ENCODE measurements at places on chromosomes 2 and 18. TPM values are rescaled to one million over a fixed set of nuclear protein-coding genes. Genes with fewer than 3 reads are reported as not detected.

Gene PIGN
- total RNA-seq = 32.9 TPM

Gene SERPINB5
- total RNA-seq = not detected

Gene SERPINB4
- not detected for total RNA-seq

DNA sequence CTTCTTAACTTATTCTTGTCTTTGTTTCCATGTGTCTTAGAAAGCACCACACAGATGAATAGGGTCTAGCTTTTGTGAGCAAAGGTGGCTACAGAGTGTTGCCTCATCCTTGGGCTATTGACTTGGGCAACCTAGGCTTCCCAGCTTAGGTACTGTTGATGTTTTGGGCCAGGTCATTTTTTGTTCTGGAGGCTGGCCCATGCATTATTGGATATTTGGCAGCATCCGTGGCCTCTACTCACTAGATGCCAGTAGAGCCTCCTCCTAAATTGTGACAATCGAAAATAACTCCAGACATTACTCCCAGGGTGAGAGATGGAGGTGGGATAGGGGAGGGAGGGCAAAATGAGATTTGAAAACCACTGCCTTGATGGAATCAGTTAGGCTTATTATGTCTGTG is 127.3 kb upstream of the EPC2 start:
- DNase-seq = no peak

- no peak for DNase-seq
Measured at GRCh38 chr2:73373344-73373743, 12.3 kb upstream of the ALMS1 start.

- peak; percentile 86 for DNase-seq
Measured at GRCh38 chr18:13629841-13630715, 96.3 kb downstream of the FAM210A start.

GRCh38 chr2:23390152-23390551 is 5.2 kb downstream of the KLHL29 start:
- no peak for DNase-seq

GRCh38 chr2:155391613-155392130 is 693.2 kb downstream of the KCNJ3 start:
- no peak for DNase-seq

- peak; percentile 81 for DNase-seq
Measured at GRCh38 chr2:85266146-85267041, 61.4 kb downstream of the TGOLN2 start.

- DNase-seq = no peak
Measured at GRCh38 chr2:205177546-205177945, 504.8 kb upstream of the NRP2 start.

DNA sequence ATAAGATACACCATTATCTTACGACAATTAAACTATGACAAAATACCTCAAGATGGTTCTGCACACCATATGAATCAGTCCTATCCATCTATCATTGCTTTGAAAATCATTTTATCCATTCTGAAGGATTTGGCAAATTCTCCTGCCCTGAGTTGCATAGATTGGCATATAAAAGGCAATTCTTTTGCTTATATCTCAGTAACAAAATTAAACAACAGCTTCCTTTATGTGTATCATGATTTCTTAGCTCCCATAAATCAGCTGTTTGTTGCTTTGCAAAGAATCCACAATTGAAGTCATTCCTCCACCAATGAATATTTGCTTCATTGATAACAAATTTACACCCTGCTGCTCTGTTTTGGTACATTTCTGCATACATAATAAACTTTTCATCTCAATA is 61.7 kb downstream of the ITGB6 start:
- DNase-seq = peak; percentile 32

- no peak for DNase-seq
Measured at GRCh38 chr2:205383601-205384000, 298.7 kb upstream of the NRP2 start.

All from SK-MEL-5 (cell line).